ENCODE measurements at places on chromosomes 12 and 14.

GRCh38 chr14:56463271-56463890 is 116.2 kb upstream of the TMEM260 start:
- no peak for DNase-seq

GRCh38 chr12:106981788-106982187 is 5.2 kb downstream of the MTERF2 start:
- no peak for DNase-seq

- DNase-seq: no peak
These were observed 193.3 kb downstream of the ANO4 start for GRCh38 chr12:100987552-100988521.

DNA sequence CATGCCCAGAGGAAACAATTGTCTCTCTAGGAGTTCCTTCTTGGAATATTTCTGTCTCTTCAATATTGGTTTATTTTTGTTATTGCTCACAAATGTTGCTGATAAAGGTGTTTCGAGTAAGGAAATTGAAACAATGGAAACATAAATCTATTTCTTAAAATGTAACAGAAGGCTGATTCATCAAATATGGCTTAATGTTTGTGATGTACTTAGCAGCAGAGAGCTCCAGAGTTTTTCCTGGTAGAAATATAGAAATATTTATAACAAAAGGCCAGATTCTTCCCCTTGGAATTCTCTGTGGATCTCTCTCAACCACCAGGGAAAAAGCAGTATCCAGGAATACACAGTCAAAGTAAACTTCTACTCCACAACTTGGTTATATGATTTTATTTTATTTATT is 149.2 kb upstream of the LRIG3 start:
- DNase-seq: no peak

- peak; percentile 14 for DNase-seq
These were observed 46.3 kb downstream of the PHETA1 start for GRCh38 chr12:111322336-111323250.

- DNase-seq: no peak
These were observed 6.9 kb upstream of the HOXC4 start for GRCh38 chr12:54046809-54047159.

DNA sequence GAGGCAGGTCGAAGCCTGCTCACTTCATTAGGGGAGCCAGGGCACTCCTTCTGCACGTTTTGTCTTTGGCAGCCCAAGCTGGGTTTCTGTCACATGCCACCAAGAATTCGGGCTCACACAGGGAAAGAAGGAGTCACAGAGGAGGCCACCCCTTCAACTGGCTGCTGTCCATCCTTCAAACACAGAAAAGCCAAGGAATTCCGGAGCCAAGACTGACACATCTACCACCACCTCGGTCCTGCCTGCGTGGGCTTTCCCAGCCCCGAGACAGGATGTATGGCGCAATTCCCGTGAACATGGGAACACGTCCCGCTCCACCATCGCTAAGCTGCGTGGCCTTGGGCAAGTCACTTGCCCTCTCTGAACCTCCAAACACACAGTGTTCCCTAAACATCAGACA is 70.4 kb downstream of the NCOR2 start:
- DNase-seq: no peak

DNA sequence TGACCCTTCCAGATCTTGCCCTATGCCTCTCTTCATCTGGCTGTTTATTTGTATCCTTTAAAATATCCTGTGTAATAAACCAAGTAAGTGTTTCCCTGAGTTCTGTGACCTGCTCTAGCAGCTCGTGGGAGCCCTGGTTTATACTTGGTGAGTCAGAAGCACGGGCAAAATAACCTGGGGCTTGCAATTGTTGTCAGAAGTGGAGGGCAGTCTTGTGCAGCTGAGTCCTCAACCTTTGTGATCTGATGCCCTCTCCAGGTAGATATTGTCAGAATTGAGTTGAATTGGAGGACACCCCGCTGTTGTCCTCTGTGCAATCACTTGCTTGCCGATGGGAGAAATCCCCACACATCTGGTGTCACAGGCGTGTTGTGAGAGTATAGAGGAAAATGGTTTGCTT is 62.5 kb upstream of the PRICKLE1 start:
- no peak for DNase-seq
